ENCODE measurements at places on chromosomes 5 and 9. TPM values are rescaled to one million over a fixed set of nuclear protein-coding genes. Genes with fewer than 3 reads are reported as not detected.

DNA sequence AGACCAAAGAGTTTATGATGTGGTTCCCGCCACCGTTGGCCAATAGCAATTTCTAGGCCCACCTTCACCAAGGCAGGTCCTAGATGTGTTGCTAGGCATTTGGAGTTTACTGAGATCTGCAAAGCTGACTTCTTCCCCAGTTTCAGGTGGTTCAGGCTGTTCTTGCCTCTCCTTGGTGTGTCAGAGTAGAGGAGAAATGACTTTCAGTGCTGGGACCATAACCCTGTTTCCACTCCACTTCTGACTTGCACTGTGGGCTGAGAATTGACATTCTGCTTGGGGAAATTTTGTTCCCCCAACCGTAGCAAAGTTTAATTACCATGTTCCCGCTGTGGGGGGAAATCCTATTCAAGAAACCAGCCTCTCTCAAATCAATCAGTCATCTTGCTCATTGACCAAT lies 128.0 kb upstream of the GABRP start:
- no peak for DNase-seq

GRCh38 chr5:57311921-57312735 lies 138.3 kb downstream of the GPBP1 start:
- no peak for DNase-seq

GRCh38 chr9:110842169-110842568 lies 173.6 kb downstream of the MUSK start:
- no peak for DNase-seq

DNA sequence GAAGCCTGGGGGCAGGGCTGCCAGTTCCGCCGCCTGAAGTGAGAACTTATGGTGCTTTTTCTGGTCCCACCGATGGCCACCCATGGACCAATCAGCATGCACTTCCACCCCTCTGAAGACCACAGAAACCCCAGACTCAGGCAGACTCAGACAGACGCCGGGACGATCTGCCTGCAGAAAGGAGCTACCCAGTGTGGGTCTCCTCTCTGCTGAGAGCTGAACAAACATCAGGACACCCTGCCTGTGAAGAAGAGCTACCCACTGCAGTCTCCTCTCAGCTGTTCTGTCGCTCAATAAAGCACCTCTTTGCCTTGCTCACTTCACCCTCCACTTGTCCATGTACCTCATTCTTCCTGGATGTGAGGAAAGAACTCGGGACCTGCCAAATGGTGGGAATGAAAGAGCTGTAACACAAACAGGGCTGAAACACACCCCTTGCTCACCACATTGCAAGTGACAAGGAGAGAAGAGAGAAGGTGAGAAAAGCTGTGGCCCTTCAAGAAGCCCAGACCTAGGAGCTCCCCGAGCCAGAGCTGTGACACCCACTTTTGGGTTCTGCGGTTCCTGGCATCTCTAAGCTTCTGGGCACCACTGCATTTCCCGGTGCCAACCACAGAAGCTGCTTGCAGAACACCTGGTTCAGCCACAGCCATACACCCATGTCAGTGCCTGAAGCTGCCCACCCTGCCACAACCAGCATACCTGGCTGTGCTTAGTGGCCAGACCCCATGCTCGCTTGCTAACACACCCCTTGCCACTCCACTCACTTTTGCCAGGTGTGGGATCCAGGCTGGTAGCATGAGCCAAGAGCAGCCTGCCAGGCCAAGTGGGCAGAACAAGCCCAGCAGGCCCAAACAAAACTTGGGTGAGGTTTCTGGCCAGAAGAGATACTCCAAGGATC lies 114.3 kb upstream of the TSLP start:
- no peak for DNase-seq

Gene MARCOL
- total RNA-seq: not detected
